ENCODE measurements at places on chromosomes 16 and 17.

- DNase-seq = no peak
These were observed 153.2 kb upstream of the KCNJ18 start for GRCh38 chr17:21539146-21539545.

DNA sequence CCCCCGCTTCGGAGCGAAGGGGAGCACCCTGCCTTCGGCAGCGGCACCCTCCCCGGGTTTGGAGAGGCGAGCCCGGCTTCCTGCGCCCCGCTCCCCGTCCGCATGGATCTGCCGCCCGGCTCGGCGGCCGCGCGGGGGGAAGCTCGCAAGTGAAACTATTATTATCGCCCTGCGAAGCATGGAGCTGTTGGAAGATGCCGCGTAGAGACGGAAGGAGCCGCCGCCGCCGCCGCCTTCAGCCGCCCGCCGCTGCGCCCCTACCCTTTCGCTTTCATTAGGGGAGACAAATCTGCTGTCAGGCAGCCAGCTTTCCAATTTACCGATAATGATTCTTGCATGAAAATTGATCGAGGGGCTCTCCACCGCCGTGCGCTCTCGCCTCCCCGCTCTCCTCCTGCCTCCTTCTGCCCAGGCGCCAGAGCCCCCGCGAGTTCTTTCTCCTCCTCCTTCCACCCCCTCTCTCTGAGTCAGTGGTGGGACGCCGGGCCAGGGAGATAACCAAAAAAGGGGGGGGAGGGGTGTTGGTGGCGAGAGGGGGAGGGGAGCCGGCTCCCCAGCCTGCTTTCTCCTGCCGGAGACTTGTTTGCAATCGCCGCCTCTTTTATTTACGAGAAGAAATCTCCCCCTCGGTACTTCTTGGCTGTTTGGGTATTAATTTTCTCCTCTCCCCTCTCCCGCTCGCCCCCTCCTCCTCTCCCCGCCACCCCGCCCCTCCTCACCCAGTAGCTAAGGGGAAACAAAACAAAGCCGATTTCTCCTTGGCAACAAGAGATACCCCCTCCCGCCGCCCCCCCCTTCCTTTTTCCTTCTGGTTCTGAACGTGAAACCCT lies 58.0 kb upstream of the GSE1 start:
- DNase-seq = peak; percentile 87

- DNase-seq = no peak
These were observed 98.1 kb upstream of the DNAH17 start for GRCh38 chr17:78675316-78675616.

GRCh38 chr16:27220991-27221390 lies 17.7 kb downstream of the KDM8 start:
- no peak for DNase-seq

GRCh38 chr17:38912221-38912813 lies 13.1 kb upstream of the LASP1NB start:
- no peak for DNase-seq

GRCh38 chr17:48503747-48504146 lies 27.1 kb downstream of the HOXB1 start:
- no peak for DNase-seq

GRCh38 chr16:10876799-10877341 lies at the start of gene CIITA:
Gene CIITA, plus strand, starts transcription at chr16:10877202. Its CDS starts 129 bp downstream, at chr16:10877331.
- peak; percentile 82 for DNase-seq

Measured in AG08396 (cell line).